M059J (cell line): ENCODE measurements at places on chromosomes 4 and X. TPM values are rescaled to one million over a fixed set of nuclear protein-coding genes. Genes with fewer than 3 reads are reported as not detected.

- peak; percentile 65 for DNase-seq
Measured at GRCh38 chr4:79823148-79823763, 249.8 kb downstream of the ANTXR2 start.

GRCh38 chr4:41120297-41121217, 93.8 kb downstream of the APBB2 start:
- peak; percentile 41 for DNase-seq

- no peak for DNase-seq
Measured at GRCh38 chr4:88752754-88753153, 55.1 kb upstream of the NAP1L5 start.

DNA sequence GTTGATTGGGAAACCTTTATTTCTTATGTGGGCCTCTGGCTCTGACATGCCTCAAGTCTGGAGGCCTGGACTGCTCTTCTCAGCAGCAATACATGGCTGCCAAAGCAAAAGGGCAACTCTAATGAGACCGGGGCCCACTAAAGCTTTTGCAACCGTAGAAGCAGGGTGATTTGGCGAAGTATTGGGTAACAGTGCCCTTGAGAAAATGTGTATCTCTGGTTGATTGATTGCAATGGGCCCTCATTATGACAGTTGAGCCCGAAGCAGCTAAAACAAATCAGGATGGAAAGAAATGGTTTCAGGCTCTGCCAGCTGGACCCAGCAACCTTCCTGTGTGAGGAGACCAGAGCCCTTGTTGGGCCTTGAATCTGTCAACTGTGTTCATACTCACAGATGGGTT, 73.4 kb downstream of the CLCN4 start:
- DNase-seq = no peak

DNA sequence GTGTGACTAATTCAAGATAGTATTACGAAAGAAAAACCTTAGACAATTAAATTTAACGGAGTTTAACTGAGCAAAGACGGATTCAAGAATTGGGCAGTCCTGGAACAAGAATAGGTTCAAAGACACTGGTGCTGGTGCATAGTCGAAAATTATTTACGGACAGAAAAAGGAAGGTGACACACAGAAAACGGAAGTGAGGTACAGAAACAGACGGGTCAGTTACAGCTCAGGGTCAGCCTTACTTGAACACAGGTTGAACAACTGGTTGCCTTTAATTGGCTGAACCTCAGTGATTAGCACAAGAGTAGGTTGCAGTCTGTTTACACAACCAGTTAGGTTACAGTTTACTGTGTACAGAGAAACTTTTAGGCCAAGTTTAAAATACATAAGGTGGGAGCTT, 31.5 kb downstream of the KLHL8 start:
- no peak for DNase-seq

DNA sequence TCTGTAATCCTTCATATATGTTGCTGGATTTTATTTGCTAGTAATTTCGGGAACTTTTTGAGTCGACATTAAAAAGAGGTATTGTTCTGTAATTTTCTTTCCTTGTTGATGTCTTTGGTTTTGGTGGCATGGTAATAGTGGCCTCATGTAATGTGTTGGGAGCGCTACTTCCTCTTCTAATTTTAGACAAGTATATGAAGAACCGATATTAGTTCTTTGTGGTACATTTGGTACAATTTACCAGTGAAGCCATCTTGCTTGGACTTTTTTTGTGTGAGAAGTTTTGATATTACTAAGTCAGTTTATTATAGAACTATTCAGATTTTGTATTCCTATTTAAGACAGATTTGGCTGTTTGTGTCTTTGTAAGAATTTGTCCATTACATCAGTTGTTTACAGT, 669.2 kb upstream of the AADAT start:
- no peak for DNase-seq

- DNase-seq = no peak
Measured at GRCh38 chr4:684623-685327, 4.2 kb downstream of the SLC49A3 start.

GRCh38 chrX:104806346-104806745, 240.3 kb downstream of the IL1RAPL2 start:
- no peak for DNase-seq

GRCh38 chr4:123776267-123776666, 379.7 kb downstream of the SPRY1 start:
- DNase-seq = no peak

- peak; percentile 56 for DNase-seq
Measured at GRCh38 chrX:98795636-98796035, 1614.4 kb downstream of the PCDH19 start.

GRCh38 chrX:132227383-132228112, 8.3 kb upstream of the RAP2C start:
- no peak for DNase-seq

GRCh38 chr4:102342404-102343074, 2.7 kb downstream of the SLC39A8 start:
- DNase-seq = no peak

- peak; percentile 74 for DNase-seq
Measured at GRCh38 chrX:136395271-136395670, 92.5 kb upstream of the BRS3 start.

- DNase-seq = no peak
Measured at GRCh38 chrX:11431786-11432185, 138.6 kb downstream of the AMELX start.

DNA sequence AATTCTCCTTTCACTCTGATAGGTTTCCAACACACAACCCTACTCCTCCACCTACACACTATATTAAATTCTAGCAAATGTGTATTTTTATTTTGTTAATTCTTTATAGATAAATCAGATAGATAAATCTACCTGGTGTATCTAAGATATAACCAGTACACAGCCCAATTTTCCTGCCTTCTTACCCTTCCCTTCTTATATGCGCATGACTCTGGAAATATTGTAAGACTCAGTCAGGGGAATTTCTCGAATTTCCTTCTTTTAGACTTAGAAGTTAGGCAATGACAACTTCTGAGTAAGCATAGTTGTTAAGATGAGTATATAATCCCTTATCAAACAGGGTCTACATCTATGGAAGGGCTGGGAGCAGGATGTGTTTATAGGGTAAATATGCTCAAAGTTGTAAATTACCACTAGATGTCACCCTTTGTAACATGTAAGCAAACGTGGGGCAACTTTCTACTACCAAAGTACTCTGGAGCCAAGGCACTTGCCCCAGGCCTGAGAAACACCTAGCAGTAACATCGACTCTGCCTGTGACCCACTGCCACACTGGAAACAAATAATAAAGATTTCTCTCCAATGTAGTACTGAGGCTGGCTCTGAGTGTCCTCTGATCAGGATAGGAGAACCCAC, 444.7 kb downstream of the IQCM start:
- peak; percentile 61 for DNase-seq

DNA sequence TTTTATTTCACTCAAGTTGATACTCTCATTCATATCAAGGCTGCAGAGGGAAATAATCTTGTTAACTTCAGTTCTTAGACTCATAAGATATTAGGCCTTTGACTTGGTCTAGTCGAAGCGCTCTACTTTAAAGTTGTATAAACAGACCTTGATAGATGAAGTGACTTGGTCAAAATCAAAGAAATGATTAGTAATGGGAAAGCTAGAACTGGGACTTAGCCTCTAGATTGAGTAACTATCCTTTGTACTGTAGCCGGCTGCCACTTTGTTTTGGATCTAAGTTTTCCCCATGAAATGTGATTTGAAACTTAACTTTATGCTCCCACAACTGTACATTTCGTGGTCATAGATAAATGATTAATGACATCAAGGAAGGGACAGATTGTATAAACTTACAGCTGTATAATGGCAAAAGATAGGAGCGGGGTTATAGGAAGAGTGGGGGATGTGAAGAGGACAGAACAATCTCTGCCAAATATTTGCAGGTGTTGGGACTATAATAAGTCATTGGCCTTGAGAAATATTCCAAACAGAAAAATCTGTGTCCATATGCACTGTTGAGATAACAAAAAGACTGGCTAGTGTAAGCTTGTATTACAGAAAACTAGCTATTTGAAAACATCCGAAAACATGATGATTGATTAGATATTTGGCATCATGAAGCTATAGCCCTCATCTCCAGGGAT, 17.2 kb downstream of the MID2 start:
- DNase-seq = no peak

- no peak for DNase-seq
Measured at GRCh38 chrX:87140800-87141483, 376.7 kb upstream of the KLHL4 start.

GRCh38 chr4:61200187-61200915, at the start of gene ADGRL3:
ADGRL3 (plus strand) TSS chr4:61200326.
- no peak for DNase-seq

DNA sequence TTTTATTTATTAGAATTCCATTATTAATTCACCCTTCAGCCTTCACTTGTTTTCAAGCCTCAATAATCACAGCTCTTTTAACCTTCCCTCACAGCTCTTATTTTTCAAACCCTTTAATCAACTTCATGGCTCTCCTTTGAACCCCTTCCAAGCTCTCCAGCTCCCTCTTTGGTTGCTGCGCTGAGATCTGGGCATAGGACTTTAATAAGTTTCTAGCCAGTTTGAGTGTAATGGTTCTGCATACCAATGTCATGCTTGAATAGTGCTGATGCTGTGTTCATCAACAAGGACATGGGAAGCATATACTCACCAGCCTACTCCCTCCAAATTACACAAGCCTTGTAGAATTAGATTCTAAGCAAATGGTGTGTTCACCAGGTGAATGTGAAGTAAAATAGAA, 3.5 kb upstream of the RNF212 start:
- no peak for DNase-seq

DNA sequence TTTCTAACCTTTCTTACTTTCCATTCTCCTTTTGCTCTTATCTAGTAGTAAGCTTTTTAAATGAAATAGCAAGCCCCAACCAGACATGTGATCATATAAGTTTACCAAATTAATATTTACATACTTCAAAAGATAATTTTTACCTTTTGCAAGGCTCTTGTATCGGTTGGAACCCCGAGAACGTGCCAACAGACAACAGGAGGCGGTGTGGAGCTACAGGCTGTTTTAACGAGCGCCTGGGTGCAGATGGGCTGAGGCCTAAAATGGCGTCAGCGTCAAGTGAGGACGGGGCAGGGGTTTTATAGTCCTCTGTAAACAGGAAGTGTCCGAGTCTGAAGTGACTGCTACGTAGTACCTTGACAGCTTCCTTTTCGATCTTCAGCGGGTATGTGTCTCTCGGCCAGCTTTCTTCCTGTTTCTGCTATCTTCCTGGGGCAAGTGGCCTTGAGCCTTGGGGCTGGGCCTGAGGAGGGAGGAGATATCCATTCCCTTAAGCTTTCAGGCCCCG, 342.7 kb downstream of the GALNTL6 start:
- no peak for DNase-seq

DNA sequence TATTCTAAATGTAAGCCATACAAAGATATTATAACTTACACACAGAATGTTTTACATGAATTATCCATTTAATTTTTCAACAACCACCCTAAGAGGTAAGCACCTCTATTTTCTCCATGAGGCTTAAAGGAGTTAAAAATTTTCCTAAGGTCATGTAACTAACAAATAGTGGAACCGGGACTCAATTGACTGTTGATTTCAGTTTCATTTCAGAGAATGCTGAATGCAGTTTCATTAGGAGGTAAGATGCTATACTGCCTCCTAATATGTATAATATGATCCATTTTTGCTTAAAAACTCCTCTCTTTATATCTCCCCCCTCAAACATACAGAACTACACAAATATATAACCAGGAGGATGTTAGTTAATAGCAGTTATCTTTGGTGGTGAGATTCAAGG, 29.1 kb downstream of the PHKA1 start:
- no peak for DNase-seq

GRCh38 chrX:49166914-49167739, 4.6 kb downstream of the MAGIX start:
- peak; percentile 96 for DNase-seq

- no peak for DNase-seq
Measured at GRCh38 chrX:133983256-133983973, 2.0 kb downstream of the GPC3 start.

- no peak for DNase-seq
Measured at GRCh38 chr4:86483173-86483490, 111.0 kb upstream of the PTPN13 start.

- DNase-seq = no peak
Measured at GRCh38 chr4:123547216-123548165, 150.9 kb downstream of the SPRY1 start.

DNA sequence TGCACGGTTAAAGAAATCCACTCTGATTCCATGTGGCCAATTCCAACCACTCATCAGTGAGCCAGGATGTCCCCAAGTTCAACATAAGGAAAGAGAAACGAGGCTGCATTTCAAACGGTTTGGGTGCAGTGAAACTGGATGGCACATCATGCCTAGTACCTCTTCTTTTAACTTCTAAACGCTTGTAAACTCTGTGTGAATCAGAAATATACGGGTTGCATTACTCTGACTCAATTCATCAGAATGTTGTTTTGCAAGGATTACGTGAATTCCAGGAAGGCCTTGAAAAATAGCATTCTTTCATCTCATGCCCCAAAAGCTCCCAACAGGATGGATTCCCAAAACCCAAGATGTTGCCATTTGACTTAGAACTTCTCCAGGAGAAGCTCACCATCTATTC, 270.4 kb downstream of the LDB2 start:
- peak; percentile 94 for DNase-seq

DNA sequence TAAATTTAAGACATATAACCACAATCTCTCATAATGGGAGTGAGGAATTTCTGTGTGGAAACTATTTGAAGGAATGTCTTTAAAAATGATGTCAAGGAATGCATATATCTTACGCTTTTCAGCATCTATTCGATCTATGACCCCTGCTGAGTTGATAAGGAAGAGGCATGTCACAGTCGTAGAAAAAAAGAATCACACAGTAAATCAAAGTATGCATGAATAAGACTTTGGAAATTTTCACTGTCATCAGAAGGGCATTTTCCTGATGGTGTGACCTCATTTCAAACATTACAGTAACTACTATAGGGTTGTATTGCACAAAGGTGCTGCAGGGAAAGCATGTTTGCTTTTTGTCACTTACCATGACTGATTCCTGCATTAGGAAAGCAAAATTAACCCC, 41.5 kb downstream of the REELD1 start:
- peak; percentile 75 for DNase-seq

- no peak for DNase-seq
Measured at GRCh38 chr4:113447769-113448168, 313.8 kb downstream of the CAMK2D start.

The GPRASP1 gene
- 0.27 and 0.52 TPM in 2 replicates for total RNA-seq

The HSD17B13 gene
- 0.10 TPM in 1 of 2 replicates, not detected in the other for total RNA-seq

The ASB5 gene
- 0.57 TPM in 1 of 2 replicates, not detected in the other for total RNA-seq

The UGT2A2 gene
- total RNA-seq = not detected in 2 replicates

The PPP1R2C gene
- total RNA-seq = not detected in 2 replicates

The PAGE2B gene
- not detected in 2 replicates for total RNA-seq

The SHROOM4 gene
- 0.54 and 1.8 TPM in 2 replicates for total RNA-seq

The L1CAM gene
- 186 and 313 TPM in 2 replicates for total RNA-seq

The GNPDA2 gene
- 26.9 and 29.5 TPM in 2 replicates for total RNA-seq

The PDCL2 gene
- total RNA-seq = not detected in 2 replicates

The FREM3 gene
- total RNA-seq = not detected in 2 replicates

The HMGN5 gene
- total RNA-seq = 3.1 and 3.7 TPM in 2 replicates

The KDM6A gene
- 17.9 and 25.5 TPM in 2 replicates for total RNA-seq

The ELF4 gene
- total RNA-seq = 39.9 and 58.7 TPM in 2 replicates

The AKAP14 gene
- total RNA-seq = not detected in 2 replicates

The CPZ gene
- total RNA-seq = 7.0 and 13.2 TPM in 2 replicates

The CT45A10 gene
- not detected in 2 replicates for total RNA-seq

The DGAT2L6 gene
- total RNA-seq = not detected in 2 replicates
